ENCODE measurements at places on chromosomes 5 and 9.

GRCh38 chr5:22465616-22466015, 387.5 kb downstream of the CDH12 start:
- no peak for DNase-seq

GRCh38 chr5:137997726-137998213, 35.1 kb downstream of the FAM13B start:
- DNase-seq, result peak; percentile 16

DNA sequence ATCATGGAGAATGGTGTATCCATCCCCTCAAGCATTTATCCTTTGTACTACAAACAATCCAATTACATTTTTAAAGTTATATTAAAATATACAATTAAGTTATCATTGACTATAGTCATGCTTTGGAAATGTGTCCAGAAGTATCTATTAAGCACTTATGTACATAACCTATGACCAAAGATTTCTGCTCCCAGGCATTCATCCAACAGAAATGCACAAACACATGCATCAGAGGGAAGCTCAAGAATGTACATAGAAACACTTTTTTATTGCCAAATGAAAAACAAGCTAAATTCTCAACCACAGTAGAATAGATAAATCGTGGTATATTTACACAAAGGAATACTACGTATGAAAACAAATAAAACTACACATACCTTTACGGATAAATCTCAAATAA, 700.5 kb upstream of the ZNF608 start:
- no peak for DNase-seq

DNA sequence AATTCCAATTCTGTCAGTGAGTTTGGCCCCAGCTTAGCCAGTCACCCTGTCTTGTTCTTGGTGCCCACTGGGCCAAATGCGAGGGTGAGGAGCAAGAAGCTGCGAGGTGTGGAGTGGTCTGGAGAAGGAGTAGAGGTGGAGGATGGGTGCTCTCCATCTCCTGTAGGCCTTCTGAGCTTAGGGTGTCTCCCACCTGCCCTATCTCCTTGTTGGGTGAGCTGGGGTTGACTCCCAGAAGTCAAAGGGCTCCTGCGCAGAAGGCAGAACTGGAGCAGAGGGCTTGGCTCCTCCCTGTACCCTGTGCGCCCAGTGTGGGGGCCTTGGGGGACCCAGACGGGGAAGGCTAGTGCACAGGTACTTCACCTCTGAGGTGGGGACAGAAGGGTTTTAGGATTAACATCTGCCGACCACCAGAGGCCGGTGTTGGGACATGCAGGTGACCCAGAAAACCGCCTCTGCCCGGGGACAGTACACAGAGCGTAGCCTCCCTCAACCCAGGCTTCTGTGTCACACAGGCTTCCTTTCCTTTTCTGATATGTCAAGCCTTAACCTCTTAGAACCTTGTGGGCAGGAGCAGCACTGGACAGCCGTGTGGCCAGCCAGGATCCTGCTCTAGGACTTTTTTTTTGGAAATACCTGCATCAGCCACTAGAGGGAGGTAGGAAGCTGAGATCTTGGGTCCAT, 16.9 kb downstream of the IL5 start:
- peak; percentile 19 for DNase-seq

- DNase-seq, result no peak
Measured at GRCh38 chr5:41656597-41656996, 146.2 kb upstream of the PLCXD3 start.

- no peak for DNase-seq
Measured at GRCh38 chr9:27085456-27085855, 23.6 kb upstream of the TEK start.

GRCh38 chr5:132704875-132705274, 31.1 kb downstream of the IL4 start:
- DNase-seq, result no peak

GRCh38 chr5:1570975-1571374, 47.2 kb upstream of the LPCAT1 start:
- no peak for DNase-seq

- no peak for DNase-seq
Measured at GRCh38 chr5:126693806-126694205, 83.1 kb upstream of the LMNB1 start.

DNA sequence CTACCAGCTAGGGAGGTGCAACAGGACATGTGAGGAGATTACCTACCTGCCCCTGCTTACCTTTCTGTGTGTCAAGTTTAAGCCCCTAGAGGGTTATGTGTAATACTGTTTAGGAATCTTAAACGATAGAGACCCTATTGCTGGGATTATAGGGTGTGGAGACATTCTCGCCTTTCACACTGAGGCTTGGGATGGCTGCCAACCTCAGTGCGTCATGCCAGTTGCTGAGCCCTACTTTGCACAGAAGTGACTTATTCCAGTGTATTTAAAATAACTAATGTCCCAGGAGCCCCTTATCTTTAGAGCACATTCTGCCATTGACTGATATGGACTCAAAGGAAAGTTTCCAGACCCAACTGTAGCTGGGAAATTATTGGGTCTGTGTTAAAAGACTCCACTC, 76.6 kb upstream of the XPA start:
- DNase-seq, result no peak

GRCh38 chr9:32823101-32823500, 39.8 kb downstream of the TMEM215 start:
- DNase-seq, result no peak

DNA sequence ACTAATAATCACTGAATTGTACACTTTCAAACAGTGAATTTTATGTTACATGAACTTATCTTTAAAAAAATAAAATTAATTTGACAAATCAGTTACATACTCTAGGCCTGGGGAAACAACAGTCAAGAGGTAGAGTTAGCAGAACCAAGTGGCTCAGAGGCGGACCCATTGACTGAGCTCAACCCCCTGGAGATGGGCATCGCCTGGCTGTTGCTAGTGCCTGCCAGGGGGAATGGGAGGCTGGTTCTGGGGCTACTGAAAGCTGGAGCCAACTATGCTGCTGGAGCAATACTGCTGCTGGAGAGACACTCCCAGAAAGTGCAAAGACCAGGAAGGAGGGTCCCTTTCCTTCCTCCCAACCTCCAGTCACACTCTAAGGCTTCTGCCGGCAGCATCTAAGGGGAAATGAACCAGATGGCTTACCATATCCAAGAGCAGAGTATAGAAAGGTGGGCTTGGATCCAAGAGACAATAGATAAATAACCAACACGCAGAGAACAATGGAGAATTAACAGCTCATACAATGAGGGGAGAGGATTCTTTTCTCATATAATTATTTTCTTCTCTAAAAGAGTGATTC, 40.3 kb upstream of the ANKRD55 start:
- DNase-seq, result no peak

GRCh38 chr5:176355400-176356178, 6.0 kb downstream of the KIAA1191 start:
- no peak for DNase-seq

- no peak for DNase-seq
Measured at GRCh38 chr5:178630475-178630930, 3.7 kb upstream of the CLK4 start.

DNA sequence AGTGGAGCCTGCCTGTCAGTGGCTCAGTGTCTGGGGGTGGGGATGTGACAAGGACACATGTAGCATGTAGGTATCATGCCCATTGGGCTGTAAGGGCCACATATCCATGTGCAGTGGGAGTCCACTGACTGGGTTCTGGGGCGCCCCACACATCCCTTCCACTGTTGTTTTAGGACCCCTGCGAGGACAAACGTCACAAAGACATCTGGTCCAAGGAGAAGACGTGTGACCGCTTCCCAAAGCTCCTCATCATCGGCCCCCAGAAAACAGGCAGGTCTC, 33.4 kb downstream of the NDST1 start:
- no peak for DNase-seq

GRCh38 chr9:19288081-19288480, 57.6 kb downstream of the DENND4C start:
- DNase-seq, result no peak

- DNase-seq, result no peak
Measured at GRCh38 chr9:95570646-95571045, 53.9 kb upstream of the PTCH1 start.

DNA sequence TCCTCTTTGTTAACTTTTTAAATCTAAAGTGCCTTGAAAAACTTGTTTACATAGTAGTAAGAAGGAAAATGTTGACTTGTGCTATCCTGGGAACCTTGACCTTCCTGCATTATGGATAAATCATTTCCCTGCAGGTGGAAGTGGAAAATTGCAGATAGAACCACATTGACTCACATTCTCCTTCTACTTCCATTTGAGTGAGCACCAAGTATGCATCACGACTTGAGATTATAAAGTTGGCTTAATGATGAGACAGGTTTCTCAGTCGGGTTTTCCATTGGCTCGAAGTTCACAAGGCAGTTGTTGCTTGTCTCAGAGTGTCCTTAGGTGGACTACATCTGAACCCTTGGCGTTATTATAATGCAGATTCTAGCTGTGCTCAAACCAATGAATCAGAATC, 39.9 kb downstream of the DOCK8 start:
- no peak for DNase-seq

GRCh38 chr5:54792611-54793404, 192.6 kb downstream of the ESM1 start:
- DNase-seq, result no peak

DNA sequence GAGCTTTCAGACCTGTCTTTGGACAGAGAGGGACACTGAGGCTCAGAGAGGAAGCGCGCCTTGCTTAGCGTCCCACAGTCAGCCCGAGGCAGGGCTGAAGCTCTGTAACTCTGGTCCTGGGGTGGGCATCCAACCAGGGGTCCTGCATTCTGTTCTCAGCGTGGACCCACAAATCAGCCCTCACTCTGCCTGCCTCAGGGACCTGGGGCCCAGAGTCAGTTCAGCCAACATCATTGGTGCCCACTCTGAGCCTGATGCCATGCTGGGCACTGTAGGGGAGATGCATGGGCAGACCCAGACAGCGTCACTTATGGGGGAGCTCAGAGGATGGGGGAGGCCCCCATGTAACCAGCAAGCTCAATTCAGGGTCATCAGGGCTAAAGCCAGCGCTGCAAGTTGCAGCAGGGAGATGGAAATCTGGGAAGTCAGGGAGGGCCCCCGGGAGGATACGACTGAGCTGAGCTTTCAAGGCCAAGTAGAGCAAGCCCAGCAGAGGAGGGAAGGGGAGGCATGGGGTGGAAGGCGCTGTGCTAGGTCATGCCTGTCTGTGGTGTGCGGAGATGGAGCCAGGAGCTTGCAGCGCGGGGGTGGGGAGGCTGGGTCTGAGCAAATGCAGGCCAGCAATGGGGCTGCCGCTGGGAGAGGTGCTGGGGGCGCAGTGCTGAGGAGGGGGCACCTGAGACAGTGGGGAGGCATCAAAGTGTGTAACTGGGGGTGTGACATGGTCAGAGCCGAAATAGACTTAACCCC, 21.1 kb downstream of the CORO2A start:
- DNase-seq, result no peak

DNA sequence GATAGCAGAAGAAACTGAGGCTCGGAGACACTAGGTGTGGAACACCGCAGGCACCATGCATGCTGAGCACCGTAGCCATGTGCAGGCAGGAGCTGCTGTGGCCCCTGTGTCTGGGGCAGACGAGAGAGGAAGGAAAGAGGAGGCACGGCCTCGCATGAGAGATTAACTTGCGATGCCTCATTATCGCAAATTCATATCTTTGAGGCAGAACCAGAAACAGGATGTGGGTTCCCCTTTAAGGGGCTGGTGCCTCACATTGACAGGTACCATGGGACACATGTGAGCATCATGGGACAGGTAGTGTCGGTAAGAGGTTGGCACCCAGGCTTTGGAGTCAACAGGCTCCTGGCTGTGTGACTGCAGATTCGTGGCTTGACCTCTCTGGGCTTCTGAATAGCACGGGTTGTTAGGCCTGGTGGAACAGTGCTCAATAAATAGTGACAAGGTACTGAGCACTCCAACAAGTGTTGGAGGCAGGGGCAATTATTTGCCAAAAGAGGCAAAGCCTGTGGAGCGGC, 40.8 kb downstream of the NAIF1 start:
- peak; percentile 63 for DNase-seq

- DNase-seq, result no peak
Measured at GRCh38 chr5:97488126-97488668, 305.1 kb upstream of the RIOK2 start.

DNA sequence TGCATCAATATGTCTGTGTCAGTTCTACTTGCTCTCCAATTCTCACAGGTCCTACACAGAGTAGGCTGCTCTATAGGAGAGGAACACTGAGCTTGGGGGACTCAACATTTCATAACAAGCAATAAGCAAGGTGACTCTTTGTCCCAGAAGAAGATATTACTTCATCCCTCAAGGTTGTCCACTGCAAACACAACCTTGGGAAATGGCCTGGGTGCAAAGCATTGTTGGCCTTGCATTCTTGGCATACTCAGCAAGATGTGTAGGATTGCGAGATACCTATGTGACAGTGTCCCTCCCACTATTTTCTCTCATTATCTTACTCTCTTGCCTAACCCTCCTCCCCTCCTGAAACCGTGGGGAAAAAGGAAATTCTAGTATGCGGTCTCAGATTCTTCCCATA, 169.8 kb upstream of the FREM1 start:
- DNase-seq, result no peak

DNA sequence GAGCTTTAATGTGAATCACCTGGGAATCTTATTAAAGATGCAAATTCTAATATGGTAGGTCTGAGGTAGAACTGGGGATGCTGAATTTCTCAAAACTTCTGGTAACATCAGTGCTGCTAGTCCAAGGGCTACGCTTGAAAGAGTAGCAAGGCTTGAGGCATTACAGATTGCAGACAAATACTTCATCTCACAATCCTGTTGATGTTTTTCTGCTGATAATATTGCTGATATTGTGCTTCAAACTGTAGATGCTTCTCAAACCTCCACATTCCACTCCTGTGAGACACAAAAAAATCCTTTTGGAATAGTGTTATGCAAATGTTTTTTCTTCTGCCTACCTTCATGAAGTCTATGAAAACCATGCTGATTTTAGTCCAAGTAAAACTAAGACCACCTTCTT, 139.5 kb downstream of the SAXO1 start:
- no peak for DNase-seq

DNA sequence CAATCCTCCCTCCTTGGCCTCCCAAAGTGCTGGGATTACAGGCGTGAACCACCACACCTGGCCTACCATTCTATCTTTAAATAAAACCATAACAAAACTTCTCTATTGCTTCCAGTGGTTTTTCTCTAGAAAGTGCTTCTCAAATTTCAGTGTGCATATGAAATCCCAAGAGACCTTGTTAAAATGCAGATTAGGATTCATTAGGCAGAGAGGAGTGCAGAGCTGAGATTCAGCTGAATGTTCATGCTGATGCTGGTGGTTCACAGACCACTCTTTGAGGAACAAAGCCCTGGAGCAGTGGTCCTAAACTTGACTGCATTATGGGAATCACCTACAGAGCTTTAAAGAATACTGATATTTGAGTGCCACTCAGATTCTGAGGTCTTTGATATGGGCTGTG, 28.2 kb downstream of the CARD6 start:
- no peak for DNase-seq

- DNase-seq, result no peak
Measured at GRCh38 chr5:83026516-83026915, 50.7 kb downstream of the TMEM167A start.

- no peak for DNase-seq
Measured at GRCh38 chr5:514673-515072, 9.6 kb downstream of the SLC9A3 start.

All from activated T-cell treated with anti-CD3 and anti-CD28 coated beads for 24 hours (primary cell).